Transverse colon (tissue), 4 donors: ENCODE measurements at places on chromosomes 11 and 22. TPM values are rescaled to one million over a fixed set of nuclear protein-coding genes. Genes with fewer than 3 reads are reported as not detected.

GRCh38 chr11:95699631-95700470, 89.7 kb downstream of the FAM76B start:
- no peak for DNase-seq

DNA sequence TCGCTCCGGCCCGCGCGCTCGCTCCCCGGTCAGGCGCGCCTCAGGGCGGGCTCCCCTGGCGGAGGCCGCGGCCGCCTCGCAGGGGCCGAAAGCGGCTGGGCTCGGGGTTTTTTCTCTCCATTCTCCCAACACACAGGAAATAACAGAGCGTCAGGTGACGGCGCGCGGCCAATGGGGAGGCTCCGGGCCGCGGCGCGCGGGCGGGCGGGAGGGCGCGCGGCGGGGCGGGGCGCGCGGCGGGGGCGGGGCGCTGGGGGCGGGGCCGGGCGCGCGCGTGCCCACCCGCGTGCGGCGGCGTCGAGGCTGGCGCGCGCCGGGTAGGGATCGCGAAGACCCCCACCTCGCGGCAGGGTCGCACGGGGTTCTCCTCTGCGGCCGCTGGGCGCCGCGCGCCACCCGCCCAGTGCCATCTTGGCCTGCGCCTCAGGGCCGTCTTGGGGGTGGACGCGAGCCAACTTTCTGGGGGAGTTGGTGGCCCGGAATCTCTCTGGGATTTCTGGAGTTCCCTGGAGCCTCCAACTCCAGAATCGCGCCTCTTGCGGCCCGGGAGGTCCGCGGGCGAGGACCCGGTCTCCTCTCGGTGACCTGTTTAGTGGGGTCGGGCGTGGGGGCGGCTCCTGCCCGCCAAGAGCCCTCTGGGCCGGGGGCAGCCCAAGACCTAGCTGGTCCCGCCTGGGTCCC, at the start of gene TCF20:
Gene TCF20 (minus strand): TSS at position 144 of the 681 bp plus-strand sequence. CDS start 55,348 bp downstream, outside the sequence.
- peak; percentile 83 for DNase-seq

- DNase-seq: no peak
These were observed 43.2 kb upstream of the ME3 start for GRCh38 chr11:86715611-86716010.

- no peak for DNase-seq
These were observed 17.5 kb downstream of the EMSY start for GRCh38 chr11:76462317-76462716.

GRCh38 chr11:32462011-32462690, 26.8 kb upstream of the WT1 start:
- no peak for DNase-seq

GRCh38 chr22:27455526-27455925, 346.0 kb downstream of the MN1 start:
- DNase-seq: no peak

Gene GGTLC2
- not detected for total RNA-seq

DNA sequence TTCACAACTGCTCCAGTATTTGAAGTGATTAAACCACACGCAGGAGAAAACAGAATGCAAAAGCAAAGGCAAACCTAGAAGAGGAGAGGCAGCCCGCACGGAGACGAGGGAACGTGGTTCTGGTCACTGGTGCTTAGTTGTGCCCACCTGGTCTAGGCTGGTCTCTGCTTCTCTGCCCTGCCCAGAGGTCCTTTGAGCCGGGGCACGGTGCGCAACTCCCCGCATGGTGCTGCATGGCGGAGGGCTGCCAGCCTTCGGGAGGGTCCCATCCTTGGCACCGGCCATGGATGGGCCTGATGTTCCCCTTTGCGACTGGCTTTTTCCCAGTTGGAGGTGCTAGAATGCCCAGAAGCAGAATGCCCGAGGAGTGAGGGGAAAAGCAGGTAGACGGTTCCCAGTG, 46.1 kb downstream of the KCNC1 start:
- no peak for DNase-seq

DNA sequence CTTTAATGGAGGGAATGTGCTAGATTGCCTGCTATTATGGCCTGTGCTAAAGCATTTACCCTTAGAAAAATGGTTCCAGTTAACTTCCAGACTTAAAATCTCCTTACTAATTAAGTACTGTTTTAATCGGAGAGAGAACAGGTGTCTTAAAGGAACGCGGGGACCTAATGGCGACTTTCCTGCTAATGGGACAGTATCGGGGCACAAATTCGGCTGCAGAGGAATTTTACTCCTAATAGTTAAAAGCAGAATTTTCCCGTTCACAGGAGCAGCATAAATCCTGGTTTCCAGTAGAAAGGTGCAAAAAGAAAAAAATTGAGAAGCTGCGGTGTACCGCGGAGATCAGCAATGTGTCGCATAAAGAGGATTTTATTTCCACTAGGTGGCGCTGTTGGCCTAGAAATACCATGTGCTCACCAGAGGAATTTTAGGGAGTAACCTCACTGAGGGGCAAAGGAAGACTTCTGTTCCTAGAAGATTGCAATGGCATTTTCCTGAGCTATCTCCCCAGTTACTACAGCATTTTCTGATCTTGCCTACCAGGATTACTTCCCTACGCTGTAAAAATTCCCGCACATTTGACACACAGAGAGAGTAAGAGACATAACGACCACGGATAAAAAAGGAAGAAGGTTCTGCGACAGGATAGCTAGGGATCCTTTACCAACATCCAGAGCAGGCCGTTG, 44.5 kb downstream of the ZNF280B start:
- DNase-seq: peak; percentile 44

Gene SCUBE2
- total RNA-seq: 4.6 TPM

Gene APOA4
- total RNA-seq: not detected

GRCh38 chr11:35567737-35568465, 42.5 kb upstream of the PAMR1 start:
- DNase-seq: no peak

GRCh38 chr22:20024225-20024624, 3.3 kb downstream of the TANGO2 start:
- no peak for DNase-seq

GRCh38 chr11:102110761-102111010, 439 bp downstream of the YAP1 start:
- DNase-seq: no peak

DNA sequence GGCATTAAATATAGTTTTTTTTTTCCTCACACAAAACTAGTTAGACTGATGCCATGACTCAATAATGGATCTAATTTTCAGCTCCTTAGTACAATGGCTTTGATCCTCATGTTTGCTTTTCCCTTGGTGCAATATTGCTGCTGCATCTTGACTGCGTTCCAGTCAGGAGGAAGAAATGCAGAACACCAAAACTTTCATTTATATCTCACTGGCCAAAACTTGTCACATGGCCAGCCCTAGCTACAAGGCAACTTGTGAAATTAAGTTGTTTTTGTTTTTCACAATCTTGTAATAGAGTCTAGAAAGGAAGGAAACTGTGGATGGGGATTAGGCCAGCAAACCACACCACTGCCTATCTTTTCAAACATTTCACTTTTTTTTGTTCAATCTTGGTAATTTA, 36.7 kb downstream of the SMC1B start:
- peak; percentile 13 for DNase-seq

- peak; percentile 22 for DNase-seq
These were observed 9.3 kb upstream of the MIAT start for GRCh38 chr22:26648011-26648497.

DNA sequence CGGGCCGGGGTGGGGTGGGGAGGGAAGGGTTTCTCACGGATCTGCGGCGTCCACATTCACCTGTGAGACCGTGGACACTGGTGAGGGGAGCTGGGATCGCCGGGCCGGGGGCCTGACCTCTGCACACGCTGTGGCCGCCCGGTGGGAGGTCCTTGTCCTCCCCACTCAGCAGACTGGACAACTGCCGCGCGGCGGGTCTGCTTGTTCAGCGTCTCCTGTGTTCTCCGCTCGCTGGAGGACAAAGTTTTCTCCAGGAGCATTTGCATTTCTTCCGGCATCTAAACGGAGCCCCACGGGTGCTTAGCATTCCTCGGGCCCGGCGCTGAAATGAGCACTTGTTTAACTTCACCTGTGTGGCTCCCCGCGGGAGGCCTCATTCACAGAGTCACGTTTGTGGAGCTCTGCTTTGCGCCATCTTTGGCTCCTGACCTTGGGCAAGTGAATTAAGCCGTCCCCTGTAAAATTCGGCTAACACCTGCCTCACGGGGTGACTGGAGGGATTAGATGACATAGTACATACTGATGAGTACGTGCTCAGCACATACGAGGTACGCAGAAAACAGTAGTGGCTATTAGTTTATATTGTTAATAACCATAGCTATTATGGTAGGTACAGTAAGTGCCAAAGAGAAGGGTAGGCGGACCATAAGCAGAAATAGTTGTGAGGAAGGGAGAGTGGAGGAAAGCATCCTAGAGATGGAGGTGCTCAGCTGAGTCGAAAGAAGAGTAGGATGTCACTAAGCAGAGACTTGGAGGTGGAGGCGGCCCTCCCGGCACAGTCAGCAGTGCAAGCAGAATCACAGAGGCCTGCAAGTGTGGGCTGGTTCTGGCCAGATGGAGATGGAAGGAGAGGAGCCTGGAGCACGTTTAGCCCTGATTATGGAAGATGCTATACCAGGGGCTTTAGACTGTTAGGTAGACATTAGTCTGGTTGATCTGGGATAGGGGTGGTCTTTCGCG, 885 bp downstream of the TRMU start:
- peak; percentile 33 for DNase-seq

GRCh38 chr22:37228106-37229011, 15.7 kb downstream of the RAC2 start:
- peak; percentile 41 for DNase-seq

GRCh38 chr11:8948886-8949285, 6.1 kb upstream of the ASCL3 start:
- no peak for DNase-seq

DNA sequence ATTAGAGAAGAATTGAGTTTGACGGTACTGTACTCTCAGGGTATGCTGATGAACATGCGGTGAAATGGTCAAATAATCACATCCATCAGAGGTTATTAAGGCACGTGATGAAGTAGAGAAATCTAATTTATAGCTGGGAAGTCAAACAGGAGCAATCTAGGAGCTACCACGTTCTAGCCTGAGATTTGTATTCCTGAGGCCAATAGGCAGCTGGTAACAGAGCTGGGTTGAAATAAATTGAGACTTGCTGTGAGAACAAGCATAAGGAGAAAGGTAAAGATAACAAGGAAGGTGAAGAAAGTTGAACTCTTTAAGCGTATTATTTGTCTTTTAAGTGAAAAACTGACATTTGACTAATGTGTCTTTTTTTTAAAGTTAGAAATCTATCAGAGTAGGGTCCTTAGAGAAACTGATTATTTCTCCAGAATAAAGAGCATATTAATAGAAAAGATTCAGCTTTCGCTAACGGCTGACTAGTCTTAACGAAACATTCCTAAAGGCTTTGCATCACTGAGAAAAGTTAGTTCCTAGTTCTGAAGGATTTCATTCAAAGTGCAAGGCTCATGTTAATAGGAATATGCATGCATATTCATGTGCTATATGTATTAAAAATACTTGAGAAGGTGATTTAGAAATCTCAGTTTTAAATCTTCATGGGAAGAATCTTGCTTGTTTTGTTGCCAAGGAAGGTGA, 5.2 kb upstream of the WEE1 start:
- DNase-seq: no peak

DNA sequence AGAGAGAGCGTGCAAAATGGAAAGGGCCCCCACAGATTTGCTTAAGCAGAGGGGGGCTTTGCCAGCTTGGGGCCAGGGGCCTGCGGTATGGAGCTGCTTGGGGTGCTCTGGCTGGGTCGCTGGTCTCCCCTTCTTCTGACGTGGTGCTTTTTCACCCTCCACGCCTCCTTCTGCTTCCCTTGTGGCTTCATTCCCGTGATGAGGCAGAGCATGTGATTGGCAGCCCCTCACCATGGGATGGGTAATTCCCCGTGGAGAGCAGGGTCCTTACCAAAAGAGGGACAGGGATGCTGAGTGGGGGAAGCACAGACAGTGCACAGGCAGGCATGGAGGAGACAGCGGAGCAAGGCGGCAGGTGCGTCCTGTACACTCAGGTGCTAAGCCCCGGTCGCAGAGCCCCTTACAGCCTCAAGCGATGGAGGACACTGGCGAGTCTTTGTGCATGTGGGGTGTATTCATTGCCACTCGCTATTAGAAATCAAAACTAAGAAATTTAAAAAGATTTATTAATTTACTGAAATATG, 19.9 kb upstream of the GRAMD4 start:
- DNase-seq: no peak

DNA sequence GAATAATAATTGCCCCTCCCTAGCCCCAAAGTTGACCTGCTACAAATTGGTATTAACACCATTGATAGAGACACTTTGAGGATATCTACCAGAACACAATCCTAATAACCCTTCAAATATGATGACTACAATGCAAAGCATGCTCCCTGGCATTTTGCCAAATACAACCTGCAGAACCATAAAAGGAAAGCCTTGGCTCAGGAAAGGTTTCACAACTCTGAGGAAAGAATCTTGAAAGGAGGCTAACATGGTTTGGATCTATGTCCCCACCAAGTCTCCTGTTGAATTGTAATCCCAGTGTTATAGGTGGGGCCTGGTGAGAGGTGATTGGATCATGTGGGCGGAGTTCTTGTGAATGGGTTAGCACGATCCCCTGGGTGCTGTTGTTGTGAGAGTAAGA, 140.4 kb upstream of the ARHGAP42 start:
- DNase-seq: peak; percentile 16

DNA sequence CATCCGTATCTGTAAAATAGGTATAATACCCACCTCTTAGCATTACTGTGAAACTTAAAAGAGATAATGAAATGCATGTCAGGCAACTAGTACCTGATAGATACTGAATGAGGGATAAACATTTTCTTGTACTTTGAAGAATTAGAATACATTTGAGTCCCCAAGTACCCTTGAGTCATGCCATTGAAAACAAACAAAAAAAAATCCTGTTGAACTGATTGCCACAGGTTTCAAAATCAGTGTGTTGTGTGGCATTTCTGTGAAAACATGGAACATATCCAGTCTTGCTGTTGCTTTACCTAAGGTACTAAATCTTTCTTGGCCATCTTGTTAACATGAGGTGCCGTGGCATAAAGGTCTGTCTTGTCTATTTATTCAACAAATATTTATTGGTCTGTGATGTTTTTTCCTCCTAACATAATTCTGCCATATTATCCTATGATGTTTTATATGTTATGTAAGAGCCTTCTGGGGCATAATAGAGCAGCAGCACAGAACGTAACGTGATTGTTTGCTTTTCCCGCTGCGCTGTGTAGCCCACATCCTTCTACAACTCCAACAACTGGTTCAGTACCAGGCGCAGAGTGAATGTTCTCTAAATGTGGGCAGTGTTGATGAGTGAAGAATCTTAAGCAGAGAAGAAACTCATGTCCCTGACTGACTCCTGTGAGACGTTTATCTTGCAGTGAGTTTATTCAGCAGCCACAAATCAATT, 79.3 kb upstream of the RAB1B start:
- no peak for DNase-seq
